ENCODE measurements at places on chromosomes 11 and 22.

- DNase-seq: no peak
These were observed 124.8 kb upstream of the CNTN5 start for GRCh38 chr11:98895936-98896335.

DNA sequence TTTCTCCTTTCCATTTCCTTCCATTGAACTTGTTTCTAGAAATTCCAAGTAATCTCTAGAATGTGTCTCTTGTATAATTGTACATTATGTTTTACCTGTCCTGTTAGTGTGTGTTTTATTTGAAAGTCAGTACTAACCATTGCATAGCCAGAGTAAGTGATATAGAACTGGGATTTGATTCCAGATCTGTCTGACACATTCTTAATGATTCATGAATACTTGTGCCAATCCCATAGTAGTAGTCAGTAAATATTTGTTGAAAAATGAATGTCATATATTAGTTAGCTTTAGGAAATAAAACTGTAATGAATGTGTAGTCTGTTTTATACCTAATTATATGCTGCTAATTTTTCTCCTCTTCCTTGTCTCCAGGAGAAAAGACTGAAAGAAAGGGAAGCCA is 186.9 kb downstream of the DDX10 start:
- no peak for DNase-seq

DNA sequence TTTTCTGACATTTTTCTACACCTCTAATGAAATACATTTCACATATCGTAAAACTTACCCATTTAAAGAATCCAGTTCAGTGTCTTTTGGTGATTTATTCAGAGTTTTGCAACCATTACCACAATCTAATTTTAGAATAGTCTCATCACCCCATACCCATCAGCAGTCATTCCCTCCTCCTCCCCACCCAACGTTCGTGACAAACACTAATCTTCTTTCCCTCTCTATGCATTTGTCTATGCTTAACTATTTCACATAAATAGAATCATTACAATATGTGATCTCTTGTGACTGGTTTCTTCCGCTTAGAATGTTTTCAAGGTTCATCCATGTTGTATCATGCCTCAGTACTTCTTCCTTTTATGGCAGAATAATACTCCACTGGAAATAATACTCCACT is 9.5 kb downstream of the TTC28 start:
- DNase-seq: no peak

- no peak for DNase-seq
These were observed 23.9 kb downstream of the TSPAN32 start for GRCh38 chr11:2325719-2326118.

DNA sequence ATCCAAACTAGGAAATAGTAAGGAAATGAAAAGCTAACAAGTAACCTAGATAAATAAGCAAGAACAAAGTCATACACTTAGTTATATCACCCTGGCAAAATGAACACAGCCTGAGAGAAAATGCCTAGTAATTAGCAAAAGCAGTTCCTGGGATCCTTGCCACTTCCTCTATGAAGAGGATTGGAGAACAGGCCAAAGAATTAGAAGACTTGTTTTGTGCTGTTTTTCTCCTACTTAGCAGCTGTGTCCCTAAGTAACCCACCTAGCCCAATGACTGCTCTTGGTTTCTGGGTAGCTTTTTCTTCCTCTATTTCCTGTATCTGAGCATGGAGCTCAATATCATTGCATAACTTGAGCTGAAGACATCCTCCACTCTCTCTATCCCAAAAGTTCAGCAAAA is 713.9 kb downstream of the ETS1 start:
- DNase-seq: peak; percentile 3

Data from globus pallidus (tissue), 1 donor.